ENCODE measurements at places on chromosomes 4 and X. TPM values are rescaled to one million over a fixed set of nuclear protein-coding genes. Genes with fewer than 3 reads are reported as not detected.

GRCh38 chrX:123871309-123871708 is 11.5 kb downstream of the XIAP start:
- H3K4me1 ChIP-seq = no peaks in the 10 kb centered on the region
- no peak overlapping the region for H3K4me3 ChIP-seq
- H3K27me3 ChIP-seq = no peaks in the 10 kb centered on the region
- no peak for DNase-seq

GRCh38 chr4:140423106-140423505 is 4.3 kb downstream of the CLGN start:
- H3K4me1 ChIP-seq = peaks cover 54% of the 10 kb centered on the region
- DNase-seq = no peak
- no peak overlapping the region for H3K4me3 ChIP-seq
- H3K36me3 ChIP-seq = no peaks in the 10 kb centered on the region
- H3K27me3 ChIP-seq = no peaks in the 10 kb centered on the region
- H3K27ac ChIP-seq = peak overlapping the region; percentile 63

Gene MAD2L1
- total RNA-seq = 1.8 TPM

DNA sequence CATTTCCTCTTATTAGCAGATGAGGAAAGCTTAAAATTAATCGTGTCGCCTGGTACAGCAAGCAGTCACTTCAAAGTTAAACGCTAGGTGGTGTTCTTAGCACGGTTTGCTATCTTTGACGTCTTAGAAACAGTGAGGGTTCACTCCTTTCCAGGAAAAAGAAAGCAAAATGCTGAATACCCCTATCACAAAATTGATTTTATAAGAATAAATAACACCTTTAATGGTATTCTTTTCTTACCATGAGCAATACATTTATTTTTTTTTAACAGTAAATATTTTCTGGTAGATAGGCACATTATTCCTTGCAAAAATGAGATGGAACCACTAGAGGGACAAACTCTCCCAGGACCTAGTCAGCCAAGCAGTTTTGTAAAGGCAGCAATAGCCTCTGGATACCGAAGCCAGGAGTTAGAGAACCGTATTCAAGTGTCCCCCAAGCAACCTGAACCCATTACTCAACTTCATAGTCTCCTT is 153.9 kb downstream of the KDR start:
- no peak for DNase-seq
- no peak overlapping the region for H3K27ac ChIP-seq
- H3K36me3 ChIP-seq = no peaks in the 10 kb centered on the region

DNA sequence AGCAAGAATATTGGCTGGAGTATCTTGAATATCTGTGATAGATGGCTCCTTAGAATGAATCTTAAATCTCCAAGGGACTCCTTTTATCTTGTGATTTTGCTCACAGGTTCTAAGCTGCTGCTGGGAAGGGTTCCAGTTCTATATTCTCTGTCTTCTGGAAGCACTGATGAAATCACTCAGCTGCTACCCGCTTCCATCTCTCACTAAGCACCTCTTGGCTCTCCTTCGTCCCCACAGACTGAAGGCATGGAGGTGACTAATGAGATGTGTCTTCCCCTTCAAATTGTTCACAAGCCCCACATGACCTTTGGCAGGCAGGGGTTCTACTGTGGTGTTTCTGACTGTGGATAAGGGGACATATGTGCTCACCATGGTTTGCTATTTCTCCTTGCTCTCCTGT is 75.9 kb downstream of the C4orf51 start:
- no peak overlapping the region for H3K27ac ChIP-seq
- H3K27me3 ChIP-seq = no peaks in the 10 kb centered on the region
- peaks cover 15% of the 10 kb centered on the region for H3K36me3 ChIP-seq
- no peak overlapping the region for H3K4me3 ChIP-seq
- H3K4me1 ChIP-seq = no peaks in the 10 kb centered on the region

GRCh38 chr4:158890294-158890693 is 121.5 kb downstream of the FNIP2 start:
- H3K4me1 ChIP-seq = no peaks in the 10 kb centered on the region
- no peak overlapping the region for H3K4me3 ChIP-seq
- H3K27ac ChIP-seq = no peak overlapping the region
- no peaks in the 10 kb centered on the region for H3K27me3 ChIP-seq
- no peak for DNase-seq
